ENCODE measurements at places on chromosomes 2 and 18. TPM values are rescaled to one million over a fixed set of nuclear protein-coding genes. Genes with fewer than 3 reads are reported as not detected.

SERPINB8 gene
- total RNA-seq: 37.2 TPM

MDH1B gene
- total RNA-seq: 1.6 TPM

GALNT13 gene
- 0.87 TPM for total RNA-seq

ME2 gene
- total RNA-seq: 70.8 TPM

RAX gene
- total RNA-seq: not detected

AQP4 gene
- not detected for total RNA-seq

TTR gene
- not detected for total RNA-seq

GLB1L gene
- 19.1 TPM for total RNA-seq

EN1 gene
- under 0.01 TPM for total RNA-seq

SH3RF3 gene
- 4.7 TPM for total RNA-seq

POTEC gene
- not detected for total RNA-seq

FOXD4L1 gene
- 0.12 TPM for total RNA-seq

PFN4 gene
- total RNA-seq: 0.62 TPM

XDH gene
- under 0.01 TPM for total RNA-seq

ABCG5 gene
- not detected for total RNA-seq

L3MBTL4 gene
- total RNA-seq: 0.44 TPM

CCDC74B gene
- total RNA-seq: 9.8 TPM

CDH20 gene
- under 0.01 TPM for total RNA-seq

B3GNT2 gene
- total RNA-seq: 16.0 TPM

RGPD5 gene
- total RNA-seq: 50.4 TPM

GPR39 gene
- 3.1 TPM for total RNA-seq

TNFAIP6 gene
- 67.4 TPM for total RNA-seq

CAPN13 gene
- total RNA-seq: not detected

GPR155 gene
- 3.5 TPM for total RNA-seq

CREG2 gene
- 5.2 TPM for total RNA-seq

UGT1A5 gene
- not detected for total RNA-seq

TBR1 gene
- not detected for total RNA-seq

CROCC2 gene
- not detected for total RNA-seq

CELF4 gene
- not detected for total RNA-seq

ZNF385B gene
- not detected for total RNA-seq

PXDN gene
- 102 TPM for total RNA-seq

FKBP1B gene
- total RNA-seq: 10.9 TPM

RAB31 gene
- total RNA-seq: 50.5 TPM

NEMP2 gene
- total RNA-seq: 10.0 TPM

ALPI gene
- total RNA-seq: not detected

SLC9A2 gene
- total RNA-seq: not detected

MTIF2 gene
- 53.2 TPM for total RNA-seq

PSMA8 gene
- not detected for total RNA-seq

NGEF gene
- 1.2 TPM for total RNA-seq

LPIN2 gene
- total RNA-seq: 48.0 TPM

ANKRD30BL gene
- not detected for total RNA-seq

NDUFV2 gene
- 80.6 TPM for total RNA-seq

TMEM247 gene
- not detected for total RNA-seq

ITGA4 gene
- total RNA-seq: 83.0 TPM

GCA gene
- total RNA-seq: 7.9 TPM

SERPINB12 gene
- not detected for total RNA-seq

OSR1 gene
- total RNA-seq: 3.9 TPM

TLX2 gene
- total RNA-seq: not detected

NEB gene
- total RNA-seq: 0.12 TPM

MBD1 gene
- 81.4 TPM for total RNA-seq

CYP26B1 gene
- total RNA-seq: 0.33 TPM

CHRNG gene
- not detected for total RNA-seq

UCN gene
- 0.22 TPM for total RNA-seq

Measured in uterine smooth muscle cell (primary cell).